ENCODE measurements at places on chromosomes 3 and 15. TPM values are rescaled to one million over a fixed set of nuclear protein-coding genes. Genes with fewer than 3 reads are reported as not detected.

- no peaks in the 10 kb centered on the region for H3K36me3 ChIP-seq
- H3K27ac ChIP-seq: no peak overlapping the region
- H3K4me1 ChIP-seq: no peaks in the 10 kb centered on the region
- DNase-seq: no peak
Observed at GRCh38 chr3:21573291-21573690, 177.7 kb downstream of the ZNF385D start.

GRCh38 chr3:111324151-111324550 lies 217.8 kb upstream of the CD96 start:
- H3K27me3 ChIP-seq: no peaks in the 10 kb centered on the region
- no peaks in the 10 kb centered on the region for H3K36me3 ChIP-seq
- no peak overlapping the region for H3K27ac ChIP-seq
- H3K4me1 ChIP-seq: peaks cover 11% of the 10 kb centered on the region

The DTX3L gene
- polyA plus RNA-seq: 32.8 TPM

DNA sequence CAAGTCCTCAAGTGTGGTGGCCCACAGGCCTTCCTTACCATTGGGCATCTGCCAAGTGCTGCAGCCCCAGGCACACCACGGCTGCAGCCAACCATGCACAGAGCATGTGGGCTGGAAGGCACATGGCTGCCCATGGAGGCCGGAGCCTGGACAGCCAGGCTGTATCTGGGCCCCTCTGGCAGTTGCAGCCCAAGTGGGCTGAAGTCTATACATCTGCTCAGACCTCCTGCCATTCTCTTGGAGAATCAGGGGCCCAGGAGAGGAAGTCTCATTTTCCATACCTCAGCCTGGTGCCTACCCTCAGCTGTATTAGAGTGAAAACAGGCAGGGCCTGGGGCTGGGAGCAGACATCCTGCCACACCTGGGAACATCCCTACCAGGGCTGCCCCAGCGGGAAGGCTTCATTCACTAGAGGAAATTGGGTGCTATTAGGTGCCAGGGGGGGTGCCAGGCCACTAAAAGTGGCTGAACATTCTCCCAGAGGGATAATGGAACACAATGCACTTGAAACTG lies 48.0 kb upstream of the SLCO2A1 start:
- no peak overlapping the region for H3K4me3 ChIP-seq
- no peak for DNase-seq
- no peak overlapping the region for H3K27ac ChIP-seq
- no peaks in the 10 kb centered on the region for H3K27me3 ChIP-seq
- H3K4me1 ChIP-seq: no peaks in the 10 kb centered on the region

The PAQR9 gene
- not detected for polyA plus RNA-seq

DNA sequence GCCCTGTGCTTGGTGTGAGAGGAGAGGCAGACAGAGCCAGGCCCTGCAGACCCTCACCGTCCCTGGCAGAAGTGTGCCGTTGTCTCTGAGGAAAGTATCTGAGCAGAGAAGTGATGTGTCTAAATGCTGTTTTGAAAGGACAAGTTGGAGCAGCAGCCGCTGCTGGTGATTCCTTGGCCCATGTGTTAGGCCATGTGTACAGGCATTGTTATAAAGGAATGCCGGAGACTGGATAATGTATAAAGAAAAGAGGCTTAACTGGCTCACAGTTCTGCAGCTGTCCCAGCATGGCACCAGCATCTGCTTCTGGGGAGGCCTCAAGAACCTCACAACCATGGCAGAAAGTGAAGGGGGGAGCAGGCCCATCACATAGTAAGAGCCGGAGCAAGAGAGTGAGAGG lies 334.6 kb upstream of the ATP10A start:
- no peaks in the 10 kb centered on the region for H3K36me3 ChIP-seq
- no peaks in the 10 kb centered on the region for H3K4me1 ChIP-seq
- no peak for DNase-seq
- no peaks in the 10 kb centered on the region for H3K27me3 ChIP-seq
- H3K4me3 ChIP-seq: no peak overlapping the region

GRCh38 chr15:75955720-75956119 lies 52.0 kb downstream of the FBXO22 start:
- H3K4me3 ChIP-seq: no peak overlapping the region
- peaks cover 11% of the 10 kb centered on the region for H3K27me3 ChIP-seq
- H3K36me3 ChIP-seq: no peaks in the 10 kb centered on the region
- no peak overlapping the region for H3K27ac ChIP-seq

The ONECUT1 gene
- not detected for polyA plus RNA-seq

GRCh38 chr3:126543457-126544061 lies 15.2 kb downstream of the C3orf22 start:
- no peaks in the 10 kb centered on the region for H3K27me3 ChIP-seq
- H3K4me3 ChIP-seq: no peak overlapping the region
- DNase-seq: no peak
- H3K4me1 ChIP-seq: no peaks in the 10 kb centered on the region
- H3K27ac ChIP-seq: no peak overlapping the region

- H3K4me3 ChIP-seq: no peak overlapping the region
- no peaks in the 10 kb centered on the region for H3K36me3 ChIP-seq
- DNase-seq: peak; percentile 25
- H3K4me1 ChIP-seq: no peaks in the 10 kb centered on the region
Observed at GRCh38 chr15:99845009-99845408, 111.8 kb upstream of the LYSMD4 start.

The MINAR1 gene
- polyA plus RNA-seq: 0.02 TPM

Data from CD4-positive, CD25-positive, alpha-beta regulatory T cell (primary cell).